Mammary epithelial cell (primary cell): ENCODE measurements at places on chromosomes 1 and 21. TPM values are rescaled to one million over a fixed set of nuclear protein-coding genes. Genes with fewer than 3 reads are reported as not detected.

DNA sequence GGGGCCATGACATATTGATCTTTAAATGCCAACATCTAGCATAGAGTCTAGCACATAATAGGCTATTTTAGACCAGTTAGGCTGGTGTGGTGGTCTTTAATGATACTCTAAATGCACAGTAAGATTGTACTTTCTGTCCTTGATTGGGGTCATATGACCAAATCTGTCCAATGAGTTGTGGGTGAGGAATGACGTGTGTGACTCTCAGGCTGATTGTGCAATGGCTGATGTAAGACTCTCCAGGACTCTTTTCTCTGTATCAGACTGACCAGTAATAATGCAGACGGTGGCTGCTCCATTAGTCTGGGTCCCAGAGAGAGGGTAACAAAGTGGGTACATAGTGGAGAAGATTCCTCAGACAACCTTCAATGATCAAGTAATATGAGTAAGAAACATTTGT lies 541.6 kb upstream of the CAMK1G start:
- peak; percentile 39 for DNase-seq

- DNase-seq = no peak
These were observed 478.1 kb upstream of the NR5A2 start for GRCh38 chr1:199549421-199549820.

The DAB1 gene
- not detected for total RNA-seq

GRCh38 chr1:26972821-26973220 lies 12.6 kb upstream of the KDF1 start:
- DNase-seq = no peak

DNA sequence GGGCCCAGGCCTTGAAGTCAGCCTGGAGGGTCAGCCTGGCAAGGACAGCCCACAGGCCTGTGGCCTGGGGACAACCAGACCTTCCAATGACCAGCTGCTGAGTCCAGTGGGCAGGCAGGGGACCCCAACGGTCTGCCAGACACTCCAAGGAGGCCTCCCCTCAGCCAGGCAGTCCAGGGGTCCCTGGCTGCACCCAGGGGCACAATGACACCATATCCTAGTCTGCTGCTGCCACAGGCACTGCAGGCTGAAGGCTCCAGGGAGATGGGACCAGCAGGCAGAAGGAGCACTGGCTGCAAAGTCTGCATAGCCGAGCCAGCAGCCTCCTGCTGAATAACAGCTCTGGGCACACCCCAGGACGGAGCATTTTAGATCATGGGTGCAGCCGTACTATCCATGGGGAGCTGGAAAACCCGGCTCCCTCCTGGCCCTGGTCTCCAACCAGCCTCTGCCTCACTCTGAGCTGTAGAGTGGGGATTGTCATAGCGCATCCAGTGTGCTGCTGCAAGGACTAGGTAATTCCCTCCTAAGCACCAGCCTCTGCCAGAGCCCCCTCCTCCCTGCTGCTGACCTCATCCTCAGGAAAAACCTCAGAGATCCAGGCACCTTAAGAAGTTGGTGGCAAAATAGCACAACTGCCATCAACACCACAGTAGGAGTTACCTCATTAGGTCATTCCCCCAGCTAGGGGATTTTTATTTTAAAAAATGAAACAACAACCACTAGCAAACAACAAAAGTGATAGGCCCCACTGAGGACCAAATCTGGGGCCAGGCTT lies 4.8 kb upstream of the LAPTM5 start:
- DNase-seq = no peak

The SLC5A3 gene
- total RNA-seq = 9.7 and 10.8 TPM in 2 replicates

DNA sequence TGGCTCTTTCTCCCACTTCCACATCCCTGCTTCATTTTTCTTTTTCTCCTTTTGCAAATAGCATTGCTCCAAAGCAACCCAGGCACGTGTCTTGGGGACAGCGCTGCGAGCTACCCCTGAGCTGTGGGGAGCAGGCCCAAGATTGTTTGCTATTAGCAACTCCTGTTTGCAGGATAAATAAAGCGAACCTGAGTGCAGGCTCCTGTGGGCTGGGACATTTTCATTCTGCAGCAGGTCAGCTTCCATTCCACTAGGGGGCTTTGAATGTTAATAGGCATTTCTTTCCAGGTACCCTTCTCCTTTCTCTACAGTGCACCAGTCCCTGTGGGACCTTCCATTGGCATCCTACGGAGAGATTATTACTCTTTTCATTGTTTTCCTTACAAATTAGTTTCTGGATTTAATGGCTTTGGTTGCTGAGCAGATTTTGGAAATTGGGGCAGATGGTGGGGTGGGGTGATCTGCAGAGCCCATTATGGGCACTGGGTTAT lies 54.0 kb downstream of the OLFML3 start:
- DNase-seq = no peak

The FCRL2 gene
- not detected in 2 replicates for total RNA-seq

- DNase-seq = no peak
These were observed 9.9 kb upstream of the C1orf141 start for GRCh38 chr1:67144696-67145095.

DNA sequence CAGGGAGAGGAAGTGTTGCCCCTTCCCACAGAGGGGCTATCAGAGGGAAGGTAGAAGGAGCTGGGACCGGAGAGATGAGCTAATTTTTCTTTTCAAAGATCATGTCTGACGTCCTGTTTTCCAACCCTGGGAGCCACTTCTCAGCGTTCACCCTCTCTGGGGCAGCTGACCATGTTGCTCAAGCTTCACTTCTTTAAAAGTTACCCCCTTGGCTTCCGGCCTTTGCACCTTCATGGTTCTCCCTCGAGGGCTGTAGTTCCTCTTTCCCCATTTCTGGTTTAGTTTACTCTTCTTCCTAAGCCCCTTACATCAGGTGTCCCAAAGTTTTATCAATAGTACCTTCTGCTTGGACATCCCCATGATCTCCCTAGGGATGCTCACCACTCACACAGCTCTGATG lies 23.8 kb upstream of the CSF1 start:
- DNase-seq = no peak

- DNase-seq = peak; percentile 83
These were observed 14.1 kb downstream of the MFSD2A start for GRCh38 chr1:39969048-39969447.

The CTNNBIP1 gene
- total RNA-seq = 54.7 TPM

GRCh38 chr1:156475568-156476500 lies 24.7 kb downstream of the MEF2D start:
- no peak for DNase-seq

GRCh38 chr1:160544647-160545046 lies 21.6 kb upstream of the SLAMF6 start:
- DNase-seq = no peak

The CD48 gene
- total RNA-seq = not detected in 2 replicates

The OR2M3 gene
- not detected in 2 replicates for total RNA-seq

The KRTAP21-2 gene
- total RNA-seq = not detected in 2 replicates

The GUCA2A gene
- not detected in 2 replicates for total RNA-seq

The S100A7 gene
- total RNA-seq = not detected in 2 replicates

- no peak for DNase-seq
These were observed 8.5 kb upstream of the S100B start for GRCh38 chr21:46613391-46613790.

The TEDDM1 gene
- total RNA-seq = not detected

GRCh38 chr1:27489501-27489972 lies 430 bp downstream of the WASF2 start:
- peak; percentile 46 for DNase-seq

GRCh38 chr21:38806153-38806941 lies 618 bp downstream of the ETS2 start:
- no peak for DNase-seq

- DNase-seq = peak; percentile 23
These were observed 6.1 kb upstream of the SLC19A2 start for GRCh38 chr1:169491845-169492281.

GRCh38 chr1:147579532-147579931 lies 38.2 kb downstream of the BCL9 start:
- no peak for DNase-seq
